ENCODE measurements at places on chromosomes 1 and 21. TPM values are rescaled to one million over a fixed set of nuclear protein-coding genes. Genes with fewer than 3 reads are reported as not detected.

CYP2J2 gene
- total RNA-seq, result not detected

PKN2 gene
- 10.1 TPM for total RNA-seq

ANGPTL7 gene
- total RNA-seq, result not detected

RNF11 gene
- 38.4 TPM for total RNA-seq

CTNNBIP1 gene
- total RNA-seq, result 9.3 TPM

AMY1C gene
- total RNA-seq, result not detected

HAX1 gene
- 100 TPM for total RNA-seq

MAP3K21 gene
- total RNA-seq, result 11.3 TPM

FBXO2 gene
- total RNA-seq, result 9.1 TPM

GPR153 gene
- total RNA-seq, result 2.0 TPM

CSF3R gene
- total RNA-seq, result not detected

PTPRC gene
- not detected for total RNA-seq

LINGO4 gene
- not detected for total RNA-seq

DRAXIN gene
- total RNA-seq, result 0.05 TPM

RSBN1 gene
- total RNA-seq, result 4.0 TPM

RAB25 gene
- not detected for total RNA-seq

KCNE2 gene
- total RNA-seq, result not detected

HSD3B1 gene
- not detected for total RNA-seq

KISS1 gene
- 0.48 TPM for total RNA-seq

KIF26B gene
- 0.04 TPM for total RNA-seq

EXO1 gene
- total RNA-seq, result 24.7 TPM

All from A549 treated with ZK216348 at 1 μM for 4 hours (cell line).